ENCODE measurements at places on chromosomes 7 and 10.

GRCh38 chr7:106552645-106553445 is 108.1 kb downstream of the CCDC71L start:
- DNase-seq: no peak

DNA sequence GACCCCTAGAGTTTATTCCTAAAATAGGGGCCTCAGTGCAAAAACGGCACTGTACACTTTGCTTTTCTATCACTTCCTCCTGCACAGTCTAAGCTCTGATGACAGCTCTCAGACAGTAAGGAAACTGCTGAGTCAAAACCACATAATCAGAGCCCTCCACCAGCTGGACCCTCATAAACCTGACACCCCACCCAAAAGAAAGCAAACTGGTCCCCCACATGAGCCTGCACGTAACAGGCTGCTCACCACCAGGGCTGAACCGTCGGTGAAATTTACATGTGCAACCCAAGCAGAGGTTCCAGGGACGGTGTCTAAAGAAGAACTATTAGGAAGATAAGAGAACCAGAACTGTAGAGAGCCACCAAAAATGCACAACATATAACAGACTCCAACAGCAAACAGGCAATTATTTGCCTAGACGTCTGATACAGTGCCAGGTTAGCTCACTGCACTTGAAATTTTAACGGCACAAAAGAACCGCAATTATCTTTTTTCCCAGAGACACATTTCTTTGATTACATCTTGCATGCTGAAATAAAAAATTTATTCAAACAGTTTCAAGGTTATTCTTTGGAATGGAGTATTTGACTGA is 19.6 kb downstream of the SGMS1 start:
- DNase-seq: no peak

- no peak for DNase-seq
These were observed 52.4 kb upstream of the LRRC17 start for GRCh38 chr7:102860351-102860811.

DNA sequence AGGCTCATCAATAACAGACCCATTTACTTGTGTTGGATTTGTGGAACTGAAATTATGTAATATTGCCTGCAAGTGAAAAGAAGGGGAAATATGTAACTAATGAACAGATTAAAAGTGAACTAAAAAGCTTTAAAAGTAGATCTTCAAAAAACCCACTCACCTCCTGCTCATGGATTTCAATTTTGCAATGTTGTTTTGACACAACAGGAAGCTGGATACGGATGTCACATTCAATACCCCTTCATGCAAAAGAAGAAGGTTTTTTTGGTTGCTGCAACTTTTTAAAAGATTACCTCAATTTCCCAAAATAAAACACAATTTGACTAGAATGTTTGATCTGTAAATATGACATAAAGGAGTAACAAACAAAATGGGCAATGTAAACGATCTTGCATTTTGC is 3.3 kb downstream of the MKI67 start:
- DNase-seq: no peak

- no peak for DNase-seq
These were observed 19.1 kb downstream of the CNOT4 start for GRCh38 chr7:135490783-135491182.

DNA sequence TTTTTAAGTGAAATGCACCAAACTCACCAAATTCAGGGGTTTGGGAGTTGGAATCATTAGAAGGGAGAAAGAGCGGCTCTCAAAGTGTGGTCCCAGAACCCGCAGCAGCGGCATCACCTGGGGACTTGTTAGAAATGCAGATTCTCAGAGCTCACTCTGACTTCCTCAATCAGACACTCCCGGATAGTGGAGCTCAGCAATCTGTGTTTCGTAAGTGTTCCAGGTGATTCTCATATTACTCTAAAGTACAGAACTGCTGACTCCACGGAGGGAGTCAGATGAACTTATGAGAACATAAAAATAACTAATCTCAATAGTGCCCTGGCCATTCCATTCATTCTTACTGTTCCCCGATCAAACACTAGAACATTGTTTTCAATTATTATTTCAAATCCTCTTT is 358.7 kb upstream of the MYO3A start:
- DNase-seq: no peak

DNA sequence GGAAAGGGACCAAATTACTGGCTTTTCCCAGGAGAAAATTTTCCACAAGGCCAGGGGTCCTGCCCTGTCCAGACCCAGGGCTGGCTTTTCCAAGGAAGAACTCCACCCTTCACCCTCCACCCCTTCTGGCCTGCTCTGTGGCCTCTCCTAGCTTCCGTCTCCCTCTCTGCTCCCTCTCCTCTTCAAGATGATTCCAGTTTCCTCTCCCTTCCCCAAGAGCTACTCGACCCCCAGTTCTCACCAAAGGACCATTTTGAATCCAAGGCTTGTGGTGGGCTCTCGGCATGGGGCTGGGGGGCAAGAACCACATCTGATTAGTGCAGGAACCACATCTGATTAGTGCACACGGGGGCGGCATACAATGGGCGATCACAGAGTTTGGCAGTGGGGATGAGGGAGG is 7.7 kb downstream of the CHAT start:
- DNase-seq: no peak

- no peak for DNase-seq
These were observed 159.8 kb downstream of the WDR37 start for GRCh38 chr10:1215862-1216573.

- no peak for DNase-seq
These were observed 19.4 kb upstream of the LRRN3 start for GRCh38 chr7:111071556-111071955.

Data from stimulated activated CD8-positive, alpha-beta memory T cell treated with anti-CD3 and anti-CD28 coated beads, Interleukin-7, amount 100 ng/mL, for 24 hours (primary cell).